ENCODE measurements at places on chromosomes 11 and 22.
A peak's percentile ranks its signal among the peaks of the same experiment; 100 is the strongest.

DNA sequence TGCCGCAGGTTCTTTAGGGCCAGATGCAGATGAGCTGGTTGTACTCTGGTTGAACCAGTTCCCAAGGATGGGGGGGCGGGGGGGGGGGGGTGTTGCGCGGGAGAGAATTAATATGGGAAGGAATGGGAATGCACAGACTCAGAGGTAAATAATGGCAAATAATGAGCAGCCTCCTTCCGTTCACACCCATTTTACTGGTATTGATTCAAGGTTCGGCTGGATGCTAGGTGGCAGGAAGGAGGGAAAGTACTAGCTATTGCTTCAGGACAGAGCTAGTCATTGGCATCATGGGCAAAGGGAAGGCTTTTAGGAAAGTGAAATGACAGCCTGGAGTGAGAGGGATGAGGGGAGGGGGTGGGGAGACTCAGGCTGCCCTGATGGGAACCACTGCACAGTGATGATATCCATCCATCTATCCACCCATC lies at the start of gene VSTM5:
VSTM5 (minus strand) TSS at position 25 of the 425 bp plus-strand sequence. CDS start 116 bp downstream, outside the sequence.
- DNase-seq: no peak

- no peak for DNase-seq
These were observed 1205.1 kb upstream of the CNTN5 start for GRCh38 chr11:97815667-97816066.

GRCh38 chr22:30191040-30191701 lies 55.4 kb downstream of the LIF start:
- no peak for DNase-seq

DNA sequence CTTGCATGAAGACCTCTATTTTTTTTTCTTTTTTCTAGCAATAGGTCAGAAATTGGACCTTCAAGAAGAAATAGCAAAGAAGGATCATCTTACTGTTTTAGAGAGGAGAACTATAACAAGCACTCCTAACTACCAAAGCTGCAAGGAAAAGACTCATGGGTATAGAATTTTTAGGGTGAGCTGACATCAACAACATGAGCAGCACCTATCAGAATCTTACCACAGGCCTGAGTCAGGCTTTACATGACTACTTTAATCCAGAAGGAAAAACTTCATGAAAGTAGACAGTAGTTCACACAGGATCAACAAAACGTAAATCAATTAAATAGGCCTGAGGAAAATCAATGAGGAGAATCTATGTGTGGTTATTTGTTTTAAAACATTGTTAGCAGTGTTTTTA lies 130.5 kb downstream of the FAM76B start:
- no peak for DNase-seq

GRCh38 chr11:32840587-32840986 lies 10.9 kb downstream of the PRRG4 start:
- DNase-seq: no peak

GRCh38 chr11:65896034-65896999 lies 3.9 kb downstream of the FOSL1 start:
- DNase-seq: no peak

GRCh38 chr11:27619039-27619574 lies 81.1 kb downstream of the BDNF start:
- no peak for DNase-seq

- DNase-seq: no peak
These were observed 27.4 kb upstream of the MUC15 start for GRCh38 chr11:26599425-26599824.

DNA sequence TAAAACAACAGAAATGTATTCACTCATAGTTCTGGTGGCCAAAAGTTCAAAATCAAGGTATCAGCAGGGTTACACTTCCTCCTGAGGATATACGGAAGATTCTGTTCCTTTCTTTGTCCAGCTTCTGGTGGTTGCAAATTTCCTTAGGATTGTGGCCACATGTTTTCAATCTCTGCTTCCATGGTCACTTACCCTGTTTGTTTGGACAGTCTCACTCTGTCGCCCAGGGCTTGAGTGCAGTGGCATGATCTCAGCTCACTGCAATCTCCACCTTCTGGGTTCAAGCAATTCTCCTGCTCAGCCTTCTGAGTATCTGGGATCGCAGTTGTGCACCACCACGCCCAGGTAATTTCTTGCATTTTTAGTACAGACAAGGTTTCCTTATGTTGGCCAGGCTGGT lies 534.3 kb downstream of the KCNA4 start:
- no peak for DNase-seq

- DNase-seq: no peak
These were observed 241.6 kb downstream of the SWAP70 start for GRCh38 chr11:9905501-9905951.

DNA sequence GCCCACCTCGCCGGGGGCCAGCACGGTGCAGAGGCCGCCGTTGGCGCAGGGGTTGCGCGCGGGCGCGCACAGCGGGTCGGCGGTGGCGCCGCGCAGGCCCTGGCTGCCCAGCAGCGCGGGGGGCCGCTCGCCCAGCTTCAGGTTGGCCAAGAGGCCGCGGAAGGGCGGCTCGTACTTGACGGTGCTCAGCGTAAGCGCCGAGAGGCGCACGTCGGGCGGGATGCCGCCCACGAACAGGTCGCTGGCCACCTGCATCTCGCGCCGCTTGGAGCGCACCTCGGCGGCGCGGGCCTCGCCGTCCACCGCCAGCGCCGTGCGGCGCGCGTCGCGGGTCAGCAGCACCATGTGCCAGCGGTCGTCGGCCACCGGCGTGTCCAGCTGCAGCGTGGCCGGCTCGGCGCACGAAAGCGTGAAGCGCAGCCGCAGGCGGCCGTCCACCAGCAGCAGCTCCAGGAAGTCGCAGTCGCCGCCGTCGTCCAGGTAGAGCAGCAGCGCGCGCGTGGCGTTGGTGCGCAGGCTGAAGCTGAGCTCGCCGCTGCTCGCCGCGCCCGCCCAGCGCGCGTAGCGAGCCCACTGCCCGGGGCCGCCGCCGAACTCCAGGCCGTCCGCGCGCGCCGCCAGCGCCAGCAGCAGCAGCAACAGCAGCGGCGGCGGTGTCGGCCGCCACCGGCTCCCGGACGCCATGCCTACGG lies 9.8 kb downstream of the NRXN2 start:
- no peak for DNase-seq

- no peak for DNase-seq
These were observed 270.7 kb upstream of the SYN3 start for GRCh38 chr22:33328789-33329296.

DNA sequence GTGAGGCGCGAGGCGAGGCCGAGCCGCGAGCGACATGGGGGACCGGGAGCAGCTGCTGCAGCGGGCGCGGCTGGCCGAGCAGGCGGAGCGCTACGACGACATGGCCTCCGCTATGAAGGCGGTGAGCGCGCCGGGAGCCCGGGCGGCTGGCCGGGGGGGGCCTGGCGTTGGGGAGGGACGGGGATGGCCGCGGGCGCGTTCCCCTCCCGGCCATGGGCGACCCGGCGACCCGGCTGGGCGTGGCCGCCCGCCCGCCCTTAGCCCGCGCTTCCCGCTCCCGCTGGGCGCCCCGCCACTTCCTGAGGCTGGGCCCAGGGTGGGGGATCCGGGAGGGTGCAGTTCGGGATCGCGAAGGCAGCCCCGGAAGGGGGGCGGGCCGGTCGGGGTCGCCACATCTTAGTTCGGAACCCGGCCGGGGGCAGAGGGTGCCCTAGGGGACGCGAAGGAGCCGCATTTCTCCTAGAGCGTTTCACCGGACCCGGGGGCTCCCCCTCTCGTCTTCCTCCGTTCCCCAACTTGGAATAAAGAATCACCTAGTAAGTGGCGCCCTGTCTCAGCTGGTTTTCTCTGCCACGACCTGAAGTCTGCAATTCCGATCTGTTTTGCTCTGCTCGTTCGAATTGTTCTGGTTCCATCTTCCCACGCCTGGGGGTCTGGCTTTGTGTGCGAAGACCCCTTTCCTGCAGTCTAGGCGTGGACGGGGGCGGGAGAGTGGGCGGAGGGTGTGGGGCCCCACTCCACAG lies 536 bp downstream of the YWHAH start:
- DNase-seq: peak; percentile 31

GRCh38 chr11:61645179-61645868 lies 34.9 kb upstream of the DAGLA start:
- DNase-seq: no peak

DNA sequence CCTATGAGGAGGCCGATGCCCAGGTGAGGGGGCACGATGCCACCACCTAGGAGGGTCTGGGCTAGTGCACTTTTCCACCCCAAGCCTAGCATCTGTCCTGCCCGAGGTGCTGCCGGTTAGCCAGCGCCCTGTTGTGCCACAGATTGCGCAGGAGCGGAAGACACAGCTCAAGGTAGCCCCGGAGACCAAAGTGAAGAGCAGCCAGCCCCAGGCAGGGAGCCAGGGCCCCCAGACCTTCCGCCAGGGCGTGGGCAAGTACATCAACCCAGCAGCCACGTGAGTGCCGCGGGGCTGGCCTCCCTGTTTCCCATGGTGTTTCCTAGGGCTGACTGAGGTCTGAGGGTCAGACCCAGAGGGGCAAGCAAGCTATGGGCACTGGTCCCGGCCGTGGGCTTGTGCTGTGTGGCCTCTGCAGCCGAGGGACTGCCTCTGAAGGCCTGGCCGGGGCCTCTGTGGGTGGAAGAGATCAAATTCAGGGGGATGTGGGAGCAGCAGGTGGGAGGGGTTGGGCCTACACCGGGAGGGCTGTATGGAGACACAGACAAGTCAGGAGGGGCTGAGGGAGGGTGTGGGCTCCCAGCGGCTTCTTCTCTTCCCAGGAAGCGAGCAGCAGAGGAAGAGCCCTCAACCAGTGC lies 29.1 kb downstream of the PPIL2 start:
- DNase-seq: no peak

GRCh38 chr11:44494785-44495184 lies 70.7 kb upstream of the CD82 start:
- no peak for DNase-seq

DNA sequence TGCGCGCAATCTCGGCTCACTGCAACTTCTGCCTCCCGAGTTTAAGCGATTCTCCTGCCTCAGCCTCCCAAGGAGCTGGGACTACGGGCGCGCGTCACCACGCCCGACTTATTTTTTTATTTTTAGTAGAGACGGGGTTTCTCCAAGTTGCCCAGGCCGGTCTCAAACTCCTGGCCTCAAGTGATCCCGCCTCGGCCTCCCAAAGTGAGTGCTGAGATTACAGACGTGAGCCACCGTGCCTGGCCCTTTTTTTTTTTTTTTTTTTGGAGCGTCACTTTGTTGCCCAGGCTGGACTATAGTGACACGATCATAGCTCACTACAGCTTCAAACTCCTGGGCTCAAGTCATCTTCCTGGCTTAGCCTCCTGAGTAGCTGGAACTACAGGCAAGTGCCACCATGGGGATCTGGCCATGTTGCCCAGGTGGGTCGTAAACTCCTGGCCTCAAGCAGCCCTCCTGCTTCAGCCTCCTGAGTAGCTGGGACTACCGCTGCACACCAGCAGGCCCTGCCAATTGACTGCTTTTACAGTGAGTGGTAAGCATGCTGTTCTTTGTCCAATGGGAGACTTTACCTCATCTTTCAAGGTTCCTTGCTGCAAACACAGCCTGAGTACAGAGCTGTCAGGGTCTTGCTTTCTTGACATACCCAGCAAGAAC lies 600 bp upstream of the CENPM start:
- no peak for DNase-seq

GRCh38 chr22:17087498-17088131 lies 2.8 kb downstream of the IL17RA start:
- DNase-seq: no peak

DNA sequence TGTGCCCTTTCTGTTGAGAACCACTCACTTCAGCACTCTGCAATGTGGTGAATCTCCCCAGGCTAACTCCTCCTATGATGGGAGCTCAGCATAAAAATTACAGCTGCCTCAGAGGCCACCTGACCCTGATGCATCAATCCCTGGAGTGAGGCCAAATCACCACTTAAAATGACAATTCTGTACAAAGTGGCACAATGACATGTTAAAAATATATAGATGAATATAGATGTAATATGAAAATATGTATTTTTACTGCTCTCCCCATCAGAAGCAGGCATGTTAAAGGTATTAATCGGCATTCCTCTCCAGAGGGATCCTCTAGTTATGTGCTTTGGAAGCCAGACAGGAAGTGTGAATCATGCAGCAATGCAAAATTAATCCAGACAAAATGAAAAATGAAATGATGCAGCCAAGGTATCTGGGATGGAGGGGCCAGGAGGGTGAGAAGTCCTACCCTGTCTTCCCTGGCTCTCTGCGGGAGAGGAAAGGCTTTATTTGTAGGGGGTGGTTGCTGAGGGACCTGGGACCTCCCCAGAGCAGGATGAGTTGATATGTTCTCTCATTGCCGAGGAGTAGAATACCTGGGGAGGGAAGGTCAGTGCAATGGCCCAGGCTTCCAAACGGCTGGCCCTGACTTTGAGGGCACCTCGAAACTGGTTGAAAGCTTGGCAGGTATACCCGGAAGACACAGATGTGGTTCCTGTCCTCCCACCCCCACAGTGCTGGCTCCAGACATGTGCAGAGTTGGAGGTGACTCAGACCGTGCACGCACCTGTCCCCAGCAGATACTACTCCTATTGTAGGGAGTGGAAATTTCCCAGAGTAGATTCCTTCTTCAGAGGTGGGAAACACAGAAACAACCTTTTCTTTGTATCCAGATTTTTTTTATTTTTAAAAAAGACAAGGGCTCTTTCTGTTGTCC lies 347.9 kb upstream of the NCAM1 start:
- no peak for DNase-seq

DNA sequence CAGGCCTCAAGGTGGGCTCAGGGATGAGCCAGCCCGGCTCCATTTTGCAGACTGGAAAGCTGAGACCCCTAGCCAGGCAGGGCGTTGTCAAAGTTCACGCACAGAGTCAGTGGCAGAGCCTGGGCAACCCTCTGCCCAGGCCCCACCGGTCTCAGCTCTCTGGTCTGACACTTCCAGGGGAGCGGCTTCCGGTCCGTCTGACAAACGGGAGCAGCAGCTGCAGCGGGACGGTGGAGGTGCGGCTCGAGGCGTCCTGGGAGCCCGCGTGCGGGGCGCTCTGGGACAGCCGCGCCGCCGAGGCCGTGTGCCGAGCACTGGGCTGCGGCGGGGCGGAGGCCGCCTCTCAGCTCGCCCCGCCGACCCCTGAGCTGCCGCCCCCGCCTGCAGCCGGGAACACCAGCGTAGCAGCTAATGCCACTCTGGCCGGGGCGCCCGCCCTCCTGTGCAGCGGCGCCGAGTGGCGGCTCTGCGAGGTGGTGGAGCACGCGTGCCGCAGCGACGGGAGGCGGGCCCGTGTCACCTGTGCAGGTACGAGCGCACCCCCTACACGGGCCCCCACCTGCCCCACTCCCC lies 36.0 kb downstream of the CD6 start:
- no peak for DNase-seq

- no peak for DNase-seq
These were observed 142.2 kb downstream of the ST3GAL4 start for GRCh38 chr11:126497581-126498122.

DNA sequence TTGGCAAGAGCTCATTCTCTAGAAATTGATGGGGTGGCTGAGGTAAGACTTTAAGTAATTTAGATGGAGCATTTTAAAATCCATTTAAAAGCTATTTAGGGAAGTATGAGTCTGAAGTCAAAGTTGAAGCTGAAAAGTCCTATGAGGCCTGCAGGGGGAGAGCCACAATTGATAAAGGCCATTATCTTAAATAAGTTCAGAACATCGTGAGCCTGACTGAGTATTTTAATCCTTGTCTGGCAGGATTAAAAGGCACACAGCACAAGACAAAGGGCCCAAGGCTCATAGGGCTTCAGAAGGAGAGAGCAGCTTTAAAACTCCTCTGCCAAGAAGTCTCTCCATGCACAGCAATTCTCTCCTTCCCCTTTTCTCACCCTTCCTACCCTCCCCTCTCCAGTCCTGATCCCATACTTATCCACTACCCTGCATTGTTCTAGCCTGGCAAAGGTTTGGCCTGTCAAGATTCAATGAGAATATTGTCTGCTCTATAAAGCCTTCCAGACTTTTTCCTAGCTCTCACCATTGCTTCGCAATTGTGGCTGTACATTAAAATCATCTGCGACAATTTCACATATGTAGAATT lies 1312.9 kb downstream of the FAM181B start:
- DNase-seq: no peak
